BJ (cell line): ENCODE measurements at places on chromosomes 12 and 14.
A peak's percentile ranks its signal among the peaks of the same experiment; 100 is the strongest.

DNA sequence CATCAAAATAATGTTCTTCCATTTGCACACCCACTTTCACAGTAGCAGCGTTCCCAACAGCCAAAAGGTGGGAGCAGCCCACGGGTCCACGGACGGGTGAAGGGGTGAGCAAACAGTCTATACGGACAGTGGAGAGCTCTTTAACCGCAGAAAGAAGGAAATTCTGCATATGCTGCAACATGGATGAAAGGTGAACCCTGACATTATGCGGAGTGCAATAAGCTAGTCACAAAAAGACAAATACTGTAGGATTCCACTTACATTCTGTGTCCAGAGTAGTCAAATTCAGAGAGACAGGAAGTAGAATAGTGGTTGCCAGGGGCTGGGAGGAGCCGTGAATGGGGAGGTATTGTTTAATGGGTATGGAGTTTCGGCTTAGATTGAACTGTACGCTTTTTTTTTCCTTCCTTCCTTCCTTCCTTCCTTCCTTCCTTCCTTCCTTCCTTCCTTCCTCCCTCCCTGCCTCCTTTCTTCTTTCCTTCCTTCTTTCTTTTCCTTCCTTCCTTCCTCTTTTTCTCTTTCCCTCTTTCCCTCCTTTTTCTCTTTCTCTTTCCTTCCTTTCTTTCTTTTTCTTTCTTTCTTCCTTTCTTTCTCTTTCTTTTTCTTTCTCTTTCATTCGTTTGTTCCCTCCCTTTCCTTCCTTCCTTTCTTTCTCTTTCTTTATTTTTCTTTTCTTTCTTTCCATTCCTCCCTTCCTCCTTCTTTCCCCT is 15.8 kb upstream of the ANKRD9 start:
- no peak for DNase-seq

- DNase-seq: no peak
These were observed 126.5 kb downstream of the PDE3A start for GRCh38 chr12:20494851-20495250.

- DNase-seq: peak; percentile 67
These were observed 47.7 kb downstream of the MVK start for GRCh38 chr12:109621211-109621694.

DNA sequence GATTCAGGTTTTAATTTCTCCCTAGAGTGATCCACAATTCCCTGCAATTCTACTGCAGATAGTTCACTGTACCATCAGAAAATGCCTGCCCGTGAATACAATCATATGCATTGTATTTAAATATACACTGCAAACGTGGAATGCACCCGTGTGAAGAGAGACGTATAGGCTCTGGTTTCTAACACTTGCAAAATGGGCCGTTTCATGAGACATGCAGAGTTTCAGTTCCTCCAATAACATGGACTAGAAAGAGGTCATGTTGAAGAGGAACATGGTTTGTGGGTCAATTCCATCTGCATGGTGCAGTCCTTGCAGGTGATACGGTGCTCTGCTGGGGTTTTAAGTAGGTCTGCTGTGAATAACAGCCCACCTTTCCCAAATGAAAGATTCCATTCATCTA is 373.3 kb downstream of the TMEM132D start:
- no peak for DNase-seq

- no peak for DNase-seq
These were observed 156.5 kb downstream of the PRKCH start for GRCh38 chr14:61477712-61478462.

DNA sequence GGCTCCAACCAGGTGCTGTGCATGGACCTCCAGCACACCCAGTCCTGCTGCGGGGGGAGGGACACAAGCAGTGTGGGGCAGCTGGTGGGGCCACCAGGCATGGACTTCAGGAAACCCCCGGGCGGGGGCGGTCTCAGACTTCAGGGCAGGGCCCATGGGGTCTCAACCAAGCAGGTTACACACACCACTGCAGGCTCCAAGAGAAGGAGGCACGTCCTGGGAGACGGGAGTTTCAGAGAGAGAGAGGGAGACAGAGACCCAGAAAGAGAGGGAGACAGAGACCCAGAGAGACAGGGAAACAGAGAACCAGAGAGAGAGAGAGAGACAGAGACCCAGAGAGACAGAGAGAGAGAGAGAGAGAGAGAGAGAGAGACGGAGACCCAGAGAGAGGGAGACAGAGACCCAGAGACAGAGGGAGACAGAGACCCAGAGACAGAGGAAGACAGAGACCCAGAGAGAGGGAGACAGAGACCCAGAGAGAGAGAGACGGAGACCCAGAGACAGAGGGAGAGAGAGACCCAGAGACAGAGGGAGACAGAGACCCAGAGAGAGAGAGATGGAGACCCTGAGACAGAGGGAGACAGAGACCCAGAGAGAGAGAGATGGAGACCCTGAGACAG is 128.9 kb downstream of the NCOR2 start:
- no peak for DNase-seq

DNA sequence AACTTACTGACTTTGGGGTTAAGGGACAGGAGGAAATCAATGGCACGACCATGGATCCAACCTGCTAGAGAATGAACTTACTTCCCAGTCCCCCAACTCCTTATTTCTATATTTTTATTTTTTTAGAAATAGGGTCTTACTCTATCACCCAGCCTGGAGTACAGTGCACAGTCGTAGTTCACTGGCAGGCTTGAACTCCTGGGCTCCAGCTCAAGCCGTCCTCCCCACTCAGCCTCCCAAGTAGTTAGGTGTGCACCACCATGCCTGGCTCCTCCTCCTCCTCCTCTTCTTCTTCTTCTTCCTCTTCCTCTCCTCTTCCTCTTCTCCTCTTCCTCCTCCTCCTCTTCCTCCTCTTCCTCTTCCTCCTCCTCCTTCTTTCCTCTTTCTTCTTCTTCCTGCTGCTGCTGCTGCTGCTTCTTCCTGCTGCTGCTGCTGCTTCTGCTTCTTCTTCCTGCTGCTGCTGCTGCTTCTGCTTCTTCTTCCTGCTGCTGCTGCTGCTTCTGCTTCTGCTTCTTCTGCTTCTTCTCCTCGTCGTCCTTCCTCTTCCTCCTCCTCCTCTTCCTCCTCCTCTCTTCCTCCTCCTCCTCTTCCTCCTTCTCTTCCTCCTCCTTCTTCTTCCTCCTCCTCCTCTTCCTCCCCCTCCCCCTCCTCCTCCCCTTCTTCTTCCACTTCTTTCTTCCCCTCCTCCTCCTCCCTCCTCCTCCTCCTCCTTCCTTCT is 390.1 kb upstream of the RGS6 start:
- no peak for DNase-seq

DNA sequence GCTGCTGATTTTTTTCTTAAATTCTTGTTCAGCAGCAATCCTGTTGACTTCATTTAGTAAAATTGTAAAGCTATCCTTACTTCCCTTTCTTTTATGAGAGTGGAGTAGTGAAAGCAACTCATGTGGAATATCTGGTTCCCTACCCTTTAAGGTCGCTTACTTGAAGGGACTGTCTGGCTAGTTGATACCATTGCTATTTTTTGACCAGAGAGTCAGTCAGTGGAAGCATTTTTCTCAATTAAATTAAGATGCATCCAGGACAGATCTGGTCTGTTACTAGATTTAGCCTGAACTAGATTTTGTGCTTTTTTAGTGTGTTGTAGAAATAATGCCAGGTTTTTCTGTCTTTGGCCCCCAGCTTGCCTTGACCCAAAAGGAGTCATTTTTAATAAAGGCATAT is 18.0 kb downstream of the TTC8 start:
- no peak for DNase-seq

- DNase-seq: no peak
These were observed 754 bp downstream of the ACSS3 start for GRCh38 chr12:81078469-81079196.

DNA sequence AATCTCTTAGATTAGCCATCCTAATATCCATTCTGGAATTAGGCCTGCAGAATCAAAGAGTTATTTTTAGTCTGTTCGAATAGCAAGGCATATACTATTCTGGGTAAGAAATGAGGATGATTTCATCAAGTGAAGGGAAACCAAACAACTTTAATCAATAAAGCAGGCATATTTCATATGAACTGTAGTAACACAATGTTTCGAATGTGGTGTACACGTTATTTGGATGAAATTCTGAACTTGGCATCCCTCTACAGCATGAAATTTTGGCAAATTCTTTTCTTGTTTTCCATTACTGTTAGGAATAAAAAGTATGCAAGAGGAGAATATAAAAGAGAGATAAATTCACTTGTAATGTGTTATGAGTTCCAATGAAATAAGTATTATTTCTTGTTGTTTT is 1233.3 kb upstream of the SEL1L start:
- no peak for DNase-seq

GRCh38 chr12:2259369-2259768 is 206.6 kb downstream of the CACNA1C start:
- DNase-seq: no peak

- DNase-seq: no peak
These were observed 149.8 kb downstream of the PELI2 start for GRCh38 chr14:56268039-56268438.

DNA sequence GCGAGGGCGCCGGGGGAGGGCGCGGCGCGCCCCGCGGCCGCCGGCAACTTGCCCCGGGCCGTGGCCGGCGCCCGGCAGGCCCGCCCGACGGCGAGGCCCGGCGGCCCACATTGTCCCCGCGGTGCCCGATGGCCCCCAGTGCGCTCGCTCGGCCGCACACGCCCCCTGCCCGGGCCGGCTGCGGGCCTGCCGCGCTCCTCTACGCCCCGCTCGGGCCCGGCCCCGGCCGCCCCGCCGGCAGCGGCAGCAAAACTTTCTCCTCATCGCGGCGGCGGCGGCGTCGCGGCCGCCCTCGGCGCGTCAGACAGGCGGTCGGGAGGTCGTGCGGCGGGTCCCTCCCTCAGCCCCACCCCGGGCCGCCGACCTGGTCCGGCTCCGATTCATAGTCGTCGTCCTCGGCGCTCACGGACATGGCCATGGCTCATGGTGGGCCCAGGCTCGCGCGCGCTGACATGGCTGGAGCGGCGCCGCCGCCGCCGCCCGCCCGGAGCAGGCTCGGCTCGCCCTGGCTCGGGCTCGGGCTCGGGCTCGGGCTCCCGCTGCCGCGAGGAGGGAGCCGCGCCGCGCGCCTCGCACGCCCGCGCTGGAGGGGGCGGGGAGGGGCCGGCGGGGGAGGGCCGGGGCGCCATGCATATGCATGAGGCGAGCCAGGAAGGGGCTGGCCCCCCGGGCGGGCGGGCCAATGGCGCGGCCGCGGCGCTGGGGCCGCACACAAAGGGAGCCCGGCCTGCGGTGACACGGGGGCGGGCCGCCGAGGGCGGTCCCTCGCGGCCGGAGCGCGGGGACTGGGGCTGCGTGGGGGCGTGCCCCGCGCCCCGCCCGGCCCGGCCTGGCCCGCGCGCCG is 67.1 kb downstream of the RNF34 start:
- DNase-seq: peak; percentile 44

GRCh38 chr12:5856692-5857091 is 88.4 kb downstream of the ANO2 start:
- no peak for DNase-seq

GRCh38 chr12:124359671-124360581 is 65.0 kb downstream of the RFLNA start:
- DNase-seq: no peak

DNA sequence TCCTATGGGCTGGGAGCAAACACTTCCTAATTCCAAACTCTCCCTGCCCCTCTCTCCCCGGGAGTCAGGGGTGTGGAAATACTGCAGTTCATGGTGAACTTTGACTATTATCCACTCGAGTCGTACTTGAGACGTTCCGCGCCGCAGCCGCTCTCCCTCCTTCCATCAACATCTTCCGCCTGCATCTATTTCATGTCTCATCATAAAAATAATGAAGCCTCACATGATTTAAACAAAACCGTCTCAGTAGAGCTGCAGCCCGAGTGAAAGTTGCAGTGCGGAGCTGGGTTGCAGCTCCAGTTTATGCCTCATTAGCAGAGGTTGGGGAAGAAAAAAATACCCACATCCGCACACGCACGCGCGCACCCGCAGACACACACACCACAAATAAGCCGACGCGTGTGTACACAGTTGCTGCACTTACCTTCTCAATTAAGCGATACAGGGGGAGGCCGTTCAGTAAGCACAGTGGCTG is 283 bp downstream of the LMO3 start:
- no peak for DNase-seq

DNA sequence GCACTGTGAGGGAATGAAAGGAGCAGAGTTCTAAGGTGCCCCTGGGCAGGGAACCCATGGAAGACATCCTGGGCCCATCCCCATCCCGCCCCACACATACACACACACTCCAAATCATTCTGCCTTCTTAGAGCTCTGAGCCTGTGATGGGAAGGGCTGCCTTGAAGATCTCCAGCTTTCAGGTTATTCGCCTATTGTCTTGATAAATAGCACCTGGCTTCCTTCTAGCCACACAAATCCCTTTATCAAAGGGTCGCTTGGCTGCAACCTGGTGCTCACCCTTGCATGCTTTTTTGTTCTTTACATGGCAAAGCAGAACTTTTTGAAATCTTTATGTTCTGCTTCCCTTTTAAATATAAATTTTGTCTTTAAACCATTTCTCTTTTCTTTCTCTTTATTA is 112.2 kb upstream of the TMTC1 start:
- no peak for DNase-seq
